HTR-8/SVneo (cell line): ENCODE measurements at places on chromosomes 12 and 14.
A peak's percentile ranks its signal among the peaks of the same experiment; 100 is the strongest.

DNA sequence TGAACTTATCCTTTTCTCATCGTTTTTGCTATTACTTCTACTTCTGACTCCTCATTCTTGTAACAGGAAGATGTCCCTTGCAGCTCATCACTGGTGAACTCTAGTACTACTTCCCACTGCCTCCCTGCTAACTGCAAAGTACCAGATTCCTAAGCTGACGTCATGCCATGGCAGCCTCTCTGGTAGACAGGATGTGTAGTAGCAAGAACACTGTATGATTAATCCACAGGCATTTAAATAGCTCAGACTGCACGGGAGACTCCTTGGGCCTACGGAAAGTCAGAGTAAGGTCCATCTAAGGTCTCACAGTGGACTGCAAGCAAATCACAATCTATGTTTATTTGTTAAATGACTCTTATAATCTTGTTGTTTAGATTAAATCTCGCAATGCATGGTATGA lies 43.5 kb downstream of the DNAI7 start:
- DNase-seq, result peak; percentile 87

- no peak for DNase-seq
These were observed 768 bp downstream of the METTL25 start for GRCh38 chr12:82359115-82359478.

DNA sequence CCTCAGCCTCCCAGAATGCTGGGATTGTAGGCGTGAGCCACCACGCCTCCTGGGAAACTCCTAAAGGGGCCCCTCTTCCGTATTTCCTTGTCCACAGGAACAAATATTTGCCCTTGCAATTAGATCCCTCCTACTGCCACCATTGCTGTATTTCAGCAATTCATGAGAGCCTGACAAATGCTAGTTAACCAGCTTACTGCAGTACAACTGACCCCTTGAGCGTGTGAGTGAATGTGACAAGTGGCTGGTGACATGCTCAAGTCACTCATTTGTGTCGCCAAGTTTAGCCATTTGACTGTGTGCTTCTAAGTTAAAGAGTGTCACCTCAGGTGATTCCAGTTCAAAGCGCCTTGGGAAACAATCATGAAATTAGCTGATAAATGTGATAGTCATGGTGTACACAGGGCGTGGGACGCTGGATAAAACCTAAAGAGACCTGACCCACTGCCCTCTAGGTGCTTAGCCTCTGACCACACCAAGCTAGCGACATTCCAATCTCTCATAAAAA lies 56.1 kb upstream of the MAP1LC3B2 start:
- no peak for DNase-seq

- DNase-seq, result no peak
These were observed 2.9 kb upstream of the SLC25A29 start for GRCh38 chr14:100309028-100309737.

DNA sequence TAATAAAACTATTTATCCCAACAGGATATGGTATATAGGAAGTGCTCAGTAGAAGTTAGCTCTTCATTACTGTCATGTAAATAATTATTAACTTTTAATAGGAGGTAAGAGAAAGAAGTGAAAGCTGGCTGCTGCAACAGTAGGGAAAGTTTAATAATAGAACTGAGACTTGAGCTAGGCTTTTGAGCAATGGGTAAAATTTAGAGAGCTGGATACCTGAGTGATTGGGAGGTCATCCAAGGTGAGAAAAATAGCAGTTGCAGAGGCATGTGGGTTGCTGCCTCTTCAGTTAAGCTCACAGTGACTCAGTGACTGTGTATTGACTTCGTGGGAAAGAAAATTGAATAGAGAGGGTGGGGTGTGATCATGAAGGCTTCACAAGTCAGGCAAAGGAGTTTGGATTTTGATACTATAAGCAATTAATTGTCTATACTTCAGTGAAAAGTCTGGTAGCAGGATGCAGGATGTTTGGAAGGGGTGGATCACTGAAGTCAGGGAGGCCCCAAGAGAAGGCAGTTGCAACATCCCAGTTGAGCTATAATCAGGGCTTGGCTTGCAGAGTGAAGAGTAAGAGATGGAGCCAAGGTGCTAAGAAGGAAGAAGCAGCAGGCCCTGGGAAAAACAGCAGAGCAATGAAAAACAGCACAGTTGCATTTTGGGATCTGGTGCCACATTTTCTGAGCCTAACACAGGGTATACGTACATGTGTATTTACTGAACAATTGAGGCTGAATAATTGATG lies 172.0 kb upstream of the FRMD6 start:
- no peak for DNase-seq

- no peak for DNase-seq
These were observed 246.4 kb downstream of the EGLN3 start for GRCh38 chr14:33704481-33704880.

DNA sequence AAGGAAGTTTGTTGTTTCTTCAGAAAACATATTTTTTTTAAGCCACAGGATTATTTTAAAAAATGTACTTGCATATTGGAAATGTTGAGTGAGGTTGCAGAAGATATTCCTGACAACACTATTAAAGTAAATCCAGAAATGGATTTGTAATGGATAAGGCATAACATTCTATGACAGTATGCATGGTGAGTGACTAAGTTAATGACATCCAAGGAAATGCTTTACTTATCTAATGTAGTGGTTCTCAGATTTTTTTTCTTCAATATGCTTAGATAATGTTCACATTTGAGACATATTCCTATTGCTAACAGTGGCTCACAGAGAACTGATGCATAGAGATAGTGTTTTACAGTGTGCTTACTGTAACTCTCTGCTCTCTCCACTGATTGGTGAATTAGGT lies 49.4 kb downstream of the ZDHHC17 start:
- DNase-seq, result no peak

- no peak for DNase-seq
These were observed 36.1 kb downstream of the NCOR2 start for GRCh38 chr12:124531281-124531745.

- DNase-seq, result peak; percentile 20
These were observed 86.9 kb downstream of the AVPR1A start for GRCh38 chr12:63064080-63064479.

GRCh38 chr14:34770901-34771300 lies 56.5 kb upstream of the CFL2 start:
- DNase-seq, result no peak

DNA sequence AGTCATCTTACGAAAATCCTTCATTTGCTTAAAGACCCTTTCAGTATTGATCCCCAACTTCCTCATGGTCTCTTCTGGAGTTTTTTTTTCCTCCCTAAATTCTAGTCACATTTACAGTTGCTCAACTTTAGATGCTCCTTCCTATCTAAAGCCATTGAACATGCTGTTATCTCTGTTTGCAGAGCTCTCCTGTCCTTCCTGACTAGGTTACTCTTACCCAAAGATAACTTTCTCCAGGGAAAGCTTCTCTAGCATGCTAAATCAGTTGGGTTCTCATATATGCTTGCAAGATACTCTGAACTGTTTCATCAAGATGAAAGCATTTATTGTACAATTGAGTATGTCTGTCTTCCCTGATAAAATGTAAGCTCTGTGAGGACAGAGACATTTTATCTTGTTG lies 1.8 kb upstream of the RAB21 start:
- no peak for DNase-seq

DNA sequence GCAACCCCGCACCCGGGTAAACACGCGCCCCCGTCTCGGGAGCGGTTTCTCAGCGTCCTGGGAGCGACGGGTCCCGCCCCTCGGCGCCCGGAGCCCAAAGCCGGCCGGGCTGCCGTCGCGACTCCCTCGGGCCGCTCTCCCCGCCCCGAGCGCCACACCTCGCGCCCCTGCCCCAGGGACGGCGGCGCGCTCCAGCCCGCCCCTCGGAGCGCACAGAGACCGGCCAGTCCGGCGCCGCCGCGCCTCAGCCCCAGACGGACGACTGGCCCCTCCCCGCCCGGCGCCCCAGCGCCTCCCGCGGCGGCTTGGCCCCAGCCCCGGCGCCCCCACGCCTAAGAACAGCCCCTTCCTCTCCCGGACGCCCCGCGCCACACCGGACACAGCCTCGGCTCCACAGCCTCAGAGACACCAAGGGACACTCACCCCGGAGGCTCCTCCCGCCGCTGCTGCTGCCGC lies 411 bp downstream of the BTBD7 start:
- peak; percentile 31 for DNase-seq

DNA sequence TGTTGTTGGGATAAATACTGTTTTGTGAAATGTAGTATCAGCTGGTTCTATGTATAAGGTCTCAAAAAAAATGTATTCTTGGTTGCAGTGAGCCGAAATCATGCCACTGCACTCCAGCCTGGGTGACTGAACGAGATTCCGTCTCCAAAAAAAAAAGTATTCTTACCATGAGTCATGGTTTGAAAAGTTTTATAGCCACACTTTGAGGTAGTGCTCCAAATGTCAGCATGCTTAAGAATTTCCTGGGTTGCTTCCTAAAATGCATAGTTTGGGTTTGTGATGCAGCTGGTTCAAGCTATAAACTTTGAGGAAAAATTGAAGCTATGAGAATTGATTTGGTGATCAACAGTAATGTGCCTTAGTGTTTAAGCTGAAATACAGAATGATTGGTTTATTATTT lies 48.0 kb downstream of the ETNK1 start:
- DNase-seq, result peak; percentile 13

DNA sequence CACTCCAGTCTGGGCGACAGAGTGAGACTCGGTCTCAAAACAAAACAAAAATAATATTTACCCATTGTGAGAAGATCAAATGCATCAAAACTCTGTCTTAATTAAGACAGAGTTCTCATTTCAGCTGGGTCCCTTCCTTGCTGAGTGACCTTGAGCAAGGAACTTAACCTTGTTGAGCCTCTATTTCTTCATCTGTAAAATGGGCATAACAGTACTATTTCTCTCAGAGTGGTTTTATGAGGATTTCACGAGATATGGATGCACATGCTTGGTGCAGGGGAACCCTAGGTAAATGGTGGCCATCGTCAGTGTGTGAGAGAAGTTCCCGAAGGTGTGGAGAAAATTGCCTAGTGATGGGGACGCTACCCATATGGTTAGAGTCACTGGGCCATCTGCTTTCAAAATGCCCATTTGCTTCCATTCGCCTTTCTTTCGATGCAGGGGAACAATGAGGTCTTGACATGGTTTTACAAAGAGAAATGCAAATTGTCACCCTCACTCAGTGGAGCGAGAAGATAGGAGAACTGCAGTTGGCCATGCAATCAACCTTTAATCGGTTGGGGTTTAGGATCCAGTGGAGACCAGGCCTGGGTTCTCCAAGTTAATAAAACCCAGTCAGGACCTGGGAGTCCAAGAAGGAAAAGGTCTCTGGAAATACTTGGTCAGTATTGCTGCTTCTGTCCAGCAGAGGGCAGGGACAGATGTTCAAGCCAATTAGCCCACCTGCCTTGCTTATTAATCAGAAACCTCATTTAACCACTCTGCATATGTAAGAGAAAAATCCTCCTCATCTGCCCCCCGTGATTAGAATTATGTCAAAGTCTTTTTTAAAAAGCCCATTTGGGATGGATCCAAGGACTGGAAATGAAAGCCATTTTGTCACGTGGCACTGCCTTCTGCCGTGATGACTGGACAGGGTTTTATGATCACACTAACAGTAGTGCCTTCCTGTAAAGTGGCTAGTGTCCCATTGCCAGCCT lies 37.2 kb downstream of the CFAP251 start:
- peak; percentile 25 for DNase-seq

DNA sequence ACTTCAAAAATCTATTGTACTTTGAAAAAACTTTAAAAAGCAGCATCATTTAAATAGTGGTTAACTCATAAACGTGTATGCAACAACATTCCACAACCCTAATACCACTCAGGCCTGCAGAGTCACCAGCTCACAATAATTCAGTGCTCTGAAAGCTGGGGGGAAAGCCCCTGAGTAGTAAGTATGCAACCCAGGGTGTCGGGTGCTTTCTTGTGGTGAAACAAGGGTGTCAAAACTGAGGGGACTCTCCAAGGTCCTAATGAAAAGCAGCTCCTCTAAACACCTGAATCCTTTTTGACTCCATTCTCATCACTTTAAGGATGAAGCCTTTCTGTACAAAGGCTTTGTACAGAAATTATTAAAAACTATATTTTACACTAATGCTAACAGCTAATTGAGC lies 33.7 kb downstream of the FGFR1OP2 start:
- no peak for DNase-seq

DNA sequence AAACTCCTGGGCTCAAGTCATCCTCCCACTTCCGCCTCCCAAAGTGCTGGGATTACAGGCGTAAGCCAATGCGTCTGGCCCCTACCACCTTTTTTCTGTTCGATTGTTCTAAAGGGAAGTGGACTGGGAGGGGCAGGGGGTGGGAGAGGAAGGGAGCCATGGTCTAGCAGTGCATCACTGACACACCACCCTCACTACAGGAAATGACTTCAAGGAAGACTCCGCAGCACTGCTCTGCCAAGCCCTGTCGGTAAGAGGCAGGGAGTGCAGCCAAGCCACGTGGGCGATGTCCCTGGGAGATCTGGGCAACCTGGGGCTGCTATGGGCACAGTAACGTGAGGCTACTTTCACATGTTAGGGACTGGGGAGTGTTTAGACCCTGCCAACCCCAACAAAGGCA lies 18.0 kb downstream of the LRRC74A start:
- DNase-seq, result peak; percentile 31

- DNase-seq, result no peak
These were observed 7.6 kb downstream of the CDCA4 start for GRCh38 chr14:105013150-105013785.

DNA sequence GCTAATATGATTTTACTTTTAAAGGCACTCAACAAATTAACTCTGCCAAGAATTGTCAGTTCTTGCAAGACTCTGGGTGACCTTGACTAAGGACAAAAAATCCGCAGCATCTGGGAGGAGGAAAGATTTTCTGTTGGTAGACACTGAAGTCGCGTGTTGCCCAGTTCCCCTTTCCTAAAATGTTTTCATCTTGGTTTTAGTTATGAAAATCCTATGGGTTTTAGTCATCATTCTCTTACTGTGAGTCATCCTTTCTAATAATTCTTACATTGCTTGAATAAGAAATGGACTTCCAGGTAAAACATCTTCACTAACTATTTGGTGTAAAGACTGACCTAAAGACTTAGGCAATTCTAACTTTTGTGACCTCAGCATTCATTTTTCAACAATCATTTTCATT lies 9.1 kb downstream of the GSG1 start:
- DNase-seq, result peak; percentile 26

DNA sequence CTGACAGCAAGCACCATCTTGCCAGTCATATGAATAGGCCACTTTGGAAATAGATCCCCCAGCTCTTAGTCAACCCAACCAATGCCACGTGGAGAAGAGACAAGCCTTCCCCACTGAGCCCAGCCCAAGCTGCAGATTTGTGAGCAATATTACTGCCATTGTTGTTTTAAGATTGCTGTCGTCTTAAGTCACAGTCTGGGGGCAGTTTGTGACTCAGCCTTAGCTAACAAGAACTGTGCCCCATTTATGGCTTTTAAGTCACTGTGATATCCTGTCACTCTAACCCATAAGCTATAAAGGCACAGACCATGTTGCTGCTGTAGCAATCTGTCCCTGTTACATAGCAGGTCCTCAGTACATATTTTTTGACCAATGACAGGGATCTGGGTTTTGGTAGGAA lies 464.2 kb downstream of the MED13L start:
- DNase-seq, result no peak

- DNase-seq, result no peak
These were observed 6.9 kb upstream of the DCN start for GRCh38 chr12:91189516-91189915.

- DNase-seq, result no peak
These were observed 530 bp upstream of the FOXN4 start for GRCh38 chr12:109309381-109310246.
